ENCODE measurements at places on chromosomes 6 and 20.

GRCh38 chr6:110646951-110647910 is 168.0 kb downstream of the CDK19 start:
- no peak for DNase-seq

DNA sequence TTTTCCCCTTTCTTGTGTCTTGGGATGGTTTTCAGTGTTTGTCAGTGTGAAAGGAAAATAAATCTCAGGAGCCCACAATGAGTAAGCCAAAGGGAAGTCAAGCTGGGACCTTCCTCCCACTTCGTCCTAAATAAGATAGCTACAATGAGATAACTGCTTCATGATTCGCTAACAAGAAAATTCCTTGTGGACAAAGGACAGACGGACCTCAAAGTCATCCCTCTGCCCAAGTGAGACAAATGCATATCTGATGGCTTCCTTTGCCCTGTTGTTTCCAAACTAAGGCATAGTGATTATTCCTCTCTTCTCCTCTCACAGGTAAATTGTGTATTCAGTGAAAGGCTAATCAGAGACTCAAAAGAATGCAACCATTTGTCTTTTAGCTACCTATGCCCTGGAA is 26.1 kb upstream of the ADTRP start:
- DNase-seq, result no peak

GRCh38 chr6:94099072-94099471 is 679.7 kb upstream of the EPHA7 start:
- no peak for DNase-seq

DNA sequence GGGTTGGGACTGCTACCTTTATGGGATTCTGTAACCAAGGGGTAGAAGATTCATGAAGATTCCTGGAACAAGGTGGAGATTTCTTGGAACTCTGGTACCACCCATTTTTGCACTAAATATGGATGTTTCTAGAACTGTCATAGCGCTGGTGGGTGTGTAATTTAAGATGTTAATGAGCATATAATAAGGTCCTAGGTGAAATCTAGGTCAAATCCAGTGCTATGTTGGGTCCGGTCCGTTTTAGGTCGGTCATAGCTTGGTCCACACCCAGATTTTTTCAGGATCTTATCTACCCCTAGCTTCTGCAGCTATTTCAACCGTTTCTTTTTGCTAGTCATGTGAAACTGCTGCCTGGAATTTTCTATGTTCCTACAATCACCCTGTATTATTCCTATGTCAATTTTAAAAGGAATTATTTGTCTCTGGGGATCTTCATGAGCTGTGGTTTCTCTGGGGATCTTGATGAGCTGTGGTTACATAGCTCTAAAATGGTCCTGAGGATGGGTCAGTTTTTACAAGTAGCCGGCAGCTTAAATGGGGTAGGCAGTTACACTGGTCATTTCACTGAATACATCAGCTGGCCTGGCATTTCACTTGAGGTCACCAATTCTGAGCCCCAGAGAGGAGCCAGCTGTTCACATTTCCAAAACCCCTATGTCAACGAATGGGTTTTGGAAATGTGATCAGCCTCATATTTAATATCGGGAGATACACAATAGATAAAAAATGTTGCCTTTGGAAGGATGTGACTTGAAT is 652.3 kb upstream of the FLRT3 start:
- DNase-seq, result no peak

GRCh38 chr6:39590871-39591393 is 134.3 kb downstream of the KIF6 start:
- no peak for DNase-seq

DNA sequence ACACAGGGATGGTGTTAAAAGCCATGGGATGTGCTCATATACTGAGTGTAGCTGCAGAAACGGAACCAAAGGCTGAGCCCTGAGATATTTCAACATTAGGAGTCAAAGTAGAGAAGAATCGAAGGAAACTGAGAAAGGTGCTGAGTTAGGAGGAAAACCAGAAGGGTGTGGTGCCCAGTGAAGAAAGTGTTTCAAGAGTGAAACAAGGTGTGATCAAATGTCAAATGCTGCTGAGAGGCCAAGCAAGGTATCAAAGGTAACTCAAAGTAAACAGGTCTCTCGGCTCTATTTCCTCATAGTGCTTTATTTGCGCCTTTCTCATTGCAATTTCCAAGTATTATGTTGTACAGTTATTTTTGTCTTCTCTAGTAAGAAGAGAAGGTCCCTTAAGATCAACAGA is 94.1 kb downstream of the PRDM1 start:
- no peak for DNase-seq

DNA sequence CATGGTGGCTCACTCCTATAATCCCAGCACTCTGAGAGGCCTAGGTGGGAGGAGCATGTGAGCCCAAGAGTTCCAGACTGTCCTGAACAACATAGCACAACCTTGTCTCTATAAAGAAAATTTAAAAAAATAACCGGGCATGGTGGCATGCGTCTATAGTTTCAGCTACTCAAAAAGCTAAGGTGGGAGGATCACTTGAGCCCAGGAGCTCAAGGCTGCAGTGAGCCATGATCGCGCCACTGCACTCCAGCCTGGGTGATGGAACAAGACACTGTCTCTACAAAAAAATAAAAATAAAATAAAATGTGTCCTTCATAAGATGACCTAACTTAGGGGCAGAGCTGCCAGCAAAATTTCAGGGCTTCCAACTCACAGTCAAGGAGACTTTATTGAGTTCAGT is 12.6 kb downstream of the ID4 start:
- DNase-seq, result no peak

DNA sequence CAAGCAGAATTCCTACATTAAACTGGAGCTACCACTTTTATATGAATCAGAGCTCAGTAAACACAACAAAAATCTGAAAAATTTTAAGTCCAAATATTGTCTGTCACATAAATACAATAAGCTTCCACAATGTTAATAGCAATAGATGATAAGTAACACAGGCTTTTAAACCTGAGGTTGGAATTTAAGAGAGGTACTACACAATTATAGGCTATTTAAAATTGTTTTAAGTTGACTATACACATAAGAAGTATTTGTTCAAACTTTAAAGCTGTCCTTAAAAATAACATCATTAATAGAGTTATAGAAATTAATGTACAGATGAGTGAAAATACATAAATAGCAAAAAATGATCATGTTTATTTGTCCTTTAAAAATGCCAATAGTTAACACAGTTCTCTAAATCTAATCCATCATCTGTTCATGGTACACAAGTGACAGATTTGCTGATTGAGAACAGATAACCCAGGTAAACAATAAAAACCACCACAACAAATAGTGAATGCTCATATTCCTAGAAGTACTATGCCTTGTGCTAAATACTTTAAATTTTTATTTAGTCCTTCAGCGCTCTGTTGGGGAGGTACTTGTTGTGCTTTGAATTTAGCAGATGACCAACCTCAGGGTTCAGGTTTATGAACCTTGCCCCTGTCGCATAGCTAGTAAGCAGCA is 382.3 kb upstream of the ID4 start:
- no peak for DNase-seq

DNA sequence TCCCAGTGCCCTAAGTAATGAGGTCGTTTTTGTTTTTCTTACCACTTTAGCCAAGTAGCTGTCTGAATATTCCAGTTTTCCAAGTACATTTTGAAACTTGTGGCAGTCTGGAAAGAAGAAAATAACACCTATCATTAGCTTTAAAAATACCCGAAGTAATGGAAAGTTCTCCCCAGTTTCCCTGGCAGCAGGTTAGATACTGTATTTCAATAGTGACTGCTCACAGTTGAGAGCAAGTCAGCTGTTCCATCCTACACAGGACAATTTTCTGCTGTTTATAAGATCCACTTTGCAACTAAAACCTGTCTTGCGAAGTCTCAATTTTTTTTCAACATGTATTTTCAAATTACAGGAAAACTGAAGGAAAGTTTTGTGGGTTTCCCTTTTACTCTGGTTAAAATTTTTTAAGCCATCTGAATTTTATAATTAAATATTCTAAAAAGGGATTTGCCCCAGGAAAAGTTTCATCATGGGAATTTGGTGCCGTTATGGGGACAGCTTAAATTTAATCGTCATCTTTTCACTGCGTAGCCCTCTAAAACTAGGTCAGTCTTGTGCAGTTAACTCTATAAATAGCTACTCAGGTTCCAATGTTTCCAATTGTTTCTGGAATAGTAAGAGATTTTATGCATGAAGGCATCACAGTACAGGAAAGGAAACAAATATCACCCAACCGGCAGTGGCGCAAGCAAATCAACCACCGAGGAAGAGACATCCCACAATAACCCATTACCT is 96.9 kb downstream of the MBOAT1 start:
- DNase-seq, result no peak

- DNase-seq, result no peak
These were observed 1.7 kb downstream of the THBS2 start for GRCh38 chr6:169251822-169252504.

- no peak for DNase-seq
These were observed 73.6 kb downstream of the NDUFAF5 start for GRCh38 chr20:13858439-13858838.

- DNase-seq, result no peak
These were observed 89.4 kb downstream of the GRM4 start for GRCh38 chr6:34056305-34057108.

DNA sequence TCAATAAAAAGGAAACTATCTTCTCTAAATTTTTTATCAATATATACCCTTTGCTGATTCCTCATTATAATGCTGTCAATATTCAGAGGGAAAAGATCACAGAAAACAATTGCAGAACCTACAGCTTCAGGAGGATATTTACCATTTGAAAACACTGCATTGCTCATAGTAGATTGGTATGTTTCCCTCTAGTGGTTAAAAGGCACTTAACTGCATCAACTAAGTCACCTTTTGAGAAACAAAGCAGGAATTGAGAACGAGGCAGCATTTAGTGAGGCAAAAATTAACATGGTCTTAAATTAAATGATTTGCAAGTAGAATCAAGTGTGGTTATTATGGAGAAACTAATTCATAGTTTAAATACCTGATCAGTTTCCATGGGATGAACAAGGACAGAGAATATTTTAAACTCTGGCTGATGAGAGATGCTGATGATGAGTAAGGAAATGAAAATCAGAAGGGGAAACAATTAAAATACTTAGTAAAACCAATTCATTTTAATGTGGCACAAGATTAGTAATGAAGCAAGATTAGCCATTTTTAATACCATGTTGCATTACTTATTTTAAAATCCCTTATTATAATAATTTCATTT is 642.1 kb downstream of the EPHA7 start:
- DNase-seq, result no peak

DNA sequence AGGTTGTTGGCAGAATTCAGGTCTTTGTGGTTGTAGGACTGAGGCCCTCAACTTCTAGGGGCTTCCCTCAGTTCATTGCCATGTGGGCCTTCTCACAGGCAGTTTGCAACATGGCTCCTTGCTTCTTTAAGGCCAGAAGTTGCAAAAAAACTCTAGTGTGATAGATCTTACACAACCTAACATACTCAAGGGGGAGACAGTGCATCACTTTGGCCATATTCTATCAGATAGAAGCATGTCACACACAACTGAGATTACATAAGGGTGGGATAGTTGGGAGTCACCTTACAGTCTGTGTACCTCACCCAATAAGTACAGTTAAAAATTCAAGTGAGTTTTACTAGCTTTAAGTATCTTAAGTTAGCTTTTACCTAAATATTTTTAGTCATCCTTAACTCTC is 1.6 kb downstream of the SIRPD start:
- no peak for DNase-seq

DNA sequence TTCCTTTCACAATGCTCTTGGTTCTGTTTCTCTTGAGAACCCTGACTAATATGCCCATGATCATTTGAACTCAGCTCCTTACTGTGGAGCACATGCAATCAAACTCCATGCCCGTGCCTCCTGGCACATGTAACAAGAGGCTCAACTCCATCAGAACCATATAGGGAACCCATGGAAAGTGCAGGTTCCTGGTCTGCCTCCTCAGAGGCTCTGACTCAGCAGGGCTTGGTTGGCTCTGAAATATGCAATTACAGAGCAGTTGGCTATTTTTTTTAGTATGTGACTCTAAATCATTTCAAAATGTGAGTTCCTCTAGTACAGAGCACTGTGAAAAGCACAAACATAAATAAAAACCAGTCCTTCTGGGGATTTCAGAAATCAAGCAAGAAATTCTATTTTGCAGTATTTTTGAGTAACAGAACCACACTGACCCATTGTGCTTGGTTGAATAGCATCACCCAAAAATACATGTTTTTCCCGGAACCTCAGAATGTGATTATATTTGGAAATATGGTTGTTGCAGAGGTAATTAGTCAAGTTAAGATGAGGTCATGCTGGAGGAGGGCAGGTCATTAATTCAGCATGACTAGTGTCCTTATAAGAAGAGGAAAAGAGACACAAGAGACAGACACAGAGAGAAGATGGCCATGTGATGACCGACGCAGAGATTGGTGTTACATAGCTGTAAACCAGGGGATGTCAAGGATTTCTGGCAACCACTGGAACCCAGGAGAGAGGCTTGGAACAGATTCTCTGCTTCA is 13.2 kb upstream of the MAP3K4 start:
- no peak for DNase-seq

DNA sequence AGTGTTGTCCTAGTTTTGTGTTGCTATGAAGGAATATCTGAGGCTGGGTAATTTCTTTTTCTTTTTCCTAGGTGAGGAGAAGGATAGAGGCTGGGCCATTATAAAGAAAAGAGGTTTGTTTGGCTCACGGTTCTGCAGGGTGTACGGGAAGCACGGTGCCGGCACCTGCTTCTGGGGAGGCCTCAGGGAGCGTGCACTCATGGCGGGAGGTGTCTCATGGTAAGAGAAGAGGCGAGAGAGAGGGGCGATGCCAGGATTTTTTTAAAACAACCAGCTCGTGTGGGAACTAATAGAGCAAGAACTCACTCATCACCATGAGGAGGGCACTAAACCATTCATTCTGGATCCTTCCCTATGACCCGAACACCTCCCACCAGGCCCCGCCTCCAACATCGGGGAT is 14.2 kb upstream of the NPBWR2 start:
- DNase-seq, result no peak

GRCh38 chr20:52649727-52650126 is 322.4 kb upstream of the TSHZ2 start:
- DNase-seq, result no peak

All from stimulated activated CD8-positive, alpha-beta memory T cell treated with anti-CD3 and anti-CD28 coated beads, Interleukin-4, amount 100 ng/mL, for 1 hour (primary cell).